ENCODE measurements at places on chromosomes 11 and 22.

DNA sequence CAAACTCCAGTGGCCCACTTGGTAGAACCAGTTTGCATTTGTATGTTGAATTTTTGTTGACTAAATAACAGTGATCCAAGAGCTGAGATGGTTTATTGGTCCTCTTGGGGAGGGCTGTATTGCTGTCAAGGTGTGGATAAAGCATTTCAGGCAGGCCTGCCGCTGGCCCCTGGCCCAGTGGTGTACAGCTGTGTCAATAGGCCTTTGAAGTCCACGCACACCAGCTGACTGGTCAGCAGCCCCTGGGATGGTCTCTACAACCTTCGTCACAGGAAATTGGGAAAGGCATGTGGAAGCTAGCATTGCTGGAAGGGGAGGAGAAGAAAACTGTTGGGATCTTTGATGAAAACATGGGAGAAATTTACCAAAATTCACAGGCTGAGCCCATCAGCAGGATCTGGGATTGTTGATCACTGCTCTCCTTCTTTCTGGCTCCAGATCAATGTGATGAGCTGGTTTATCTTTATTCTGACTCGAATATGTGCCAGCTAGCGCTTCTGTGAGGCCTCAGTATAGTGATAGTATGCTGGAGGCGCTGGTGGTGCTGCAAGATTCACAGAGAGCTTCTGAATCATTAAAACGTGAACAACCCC is 12.5 kb upstream of the E2F8 start:
- no peak for DNase-seq

- no peak for DNase-seq
These were observed 110.9 kb downstream of the NTM start for GRCh38 chr11:131481303-131481702.

DNA sequence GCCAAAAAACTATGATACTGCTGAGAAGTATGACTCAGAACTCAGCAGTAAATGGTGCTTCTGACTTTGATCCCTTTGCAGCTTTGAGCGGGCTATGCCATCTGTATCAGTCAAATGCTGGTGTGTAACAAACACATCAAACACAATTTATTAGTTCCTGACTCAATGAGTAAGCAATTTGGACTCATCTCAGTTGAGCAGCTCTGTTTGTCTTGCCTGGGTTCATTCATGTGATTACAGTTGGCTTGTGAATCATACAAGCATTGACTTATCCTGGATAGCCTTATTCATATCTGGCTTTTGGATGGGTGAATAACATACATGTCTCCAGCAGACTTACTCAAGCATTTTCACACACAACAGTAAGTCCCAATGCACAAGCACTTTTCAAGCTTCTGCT is 858.8 kb downstream of the METTL15 start:
- no peak for DNase-seq

- no peak for DNase-seq
These were observed 5.6 kb downstream of the PLAAT3 start for GRCh38 chr11:63608353-63609345.

GRCh38 chr22:27306771-27307170 is 494.8 kb downstream of the MN1 start:
- no peak for DNase-seq

DNA sequence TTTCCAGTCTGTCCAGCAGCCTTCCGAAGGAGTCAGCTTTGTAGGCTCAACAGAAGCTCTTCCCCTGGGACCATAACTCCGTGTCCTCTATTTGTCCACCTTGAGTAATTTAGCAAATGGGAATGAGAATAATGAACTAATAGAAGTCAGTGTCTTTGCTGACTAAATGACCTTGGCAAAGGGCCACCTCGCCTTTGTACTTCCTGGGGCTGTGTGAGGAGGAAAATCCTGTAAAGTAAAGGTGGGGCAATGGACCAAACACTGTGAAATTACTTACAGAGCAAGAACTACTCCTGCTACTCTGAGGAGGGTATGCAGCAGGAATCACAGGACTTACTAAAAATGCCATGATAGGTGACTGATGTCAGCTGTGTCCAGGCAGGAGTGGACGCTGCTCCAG is 36.2 kb upstream of the CSNK2A3 start:
- no peak for DNase-seq

- DNase-seq = no peak
These were observed 43.2 kb downstream of the LMO1 start for GRCh38 chr11:8220261-8221045.

- DNase-seq = no peak
These were observed 21.1 kb downstream of the MIF start for GRCh38 chr22:23915290-23915689.

DNA sequence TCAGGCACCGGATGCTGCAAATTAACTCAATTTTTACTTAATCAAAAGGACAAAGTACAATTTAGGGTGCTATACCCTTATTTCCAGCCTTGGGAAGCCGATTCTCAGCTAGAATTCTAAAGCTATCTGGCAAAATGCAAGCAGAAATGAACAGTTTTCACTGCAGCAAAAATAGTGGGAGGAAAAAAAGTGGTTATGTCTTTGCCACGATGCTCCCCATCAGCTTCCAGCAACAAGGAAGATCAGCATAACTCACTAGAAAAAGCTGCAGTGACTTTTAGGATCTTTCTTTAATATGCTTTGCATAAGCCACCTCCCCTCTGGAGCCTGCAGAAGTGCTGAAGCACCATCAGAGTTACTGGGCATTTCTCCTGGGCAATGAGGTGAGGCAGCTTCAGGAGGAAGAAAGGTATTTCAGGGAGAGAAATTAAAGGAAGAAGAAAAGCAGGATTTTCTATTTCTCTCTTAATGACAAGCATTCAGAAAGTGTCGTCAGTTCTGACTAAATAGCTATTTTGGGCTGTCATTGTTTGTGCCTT is 702.9 kb downstream of the DLG2 start:
- no peak for DNase-seq

GRCh38 chr11:71381781-71382505 is 66.2 kb downstream of the DHCR7 start:
- no peak for DNase-seq

DNA sequence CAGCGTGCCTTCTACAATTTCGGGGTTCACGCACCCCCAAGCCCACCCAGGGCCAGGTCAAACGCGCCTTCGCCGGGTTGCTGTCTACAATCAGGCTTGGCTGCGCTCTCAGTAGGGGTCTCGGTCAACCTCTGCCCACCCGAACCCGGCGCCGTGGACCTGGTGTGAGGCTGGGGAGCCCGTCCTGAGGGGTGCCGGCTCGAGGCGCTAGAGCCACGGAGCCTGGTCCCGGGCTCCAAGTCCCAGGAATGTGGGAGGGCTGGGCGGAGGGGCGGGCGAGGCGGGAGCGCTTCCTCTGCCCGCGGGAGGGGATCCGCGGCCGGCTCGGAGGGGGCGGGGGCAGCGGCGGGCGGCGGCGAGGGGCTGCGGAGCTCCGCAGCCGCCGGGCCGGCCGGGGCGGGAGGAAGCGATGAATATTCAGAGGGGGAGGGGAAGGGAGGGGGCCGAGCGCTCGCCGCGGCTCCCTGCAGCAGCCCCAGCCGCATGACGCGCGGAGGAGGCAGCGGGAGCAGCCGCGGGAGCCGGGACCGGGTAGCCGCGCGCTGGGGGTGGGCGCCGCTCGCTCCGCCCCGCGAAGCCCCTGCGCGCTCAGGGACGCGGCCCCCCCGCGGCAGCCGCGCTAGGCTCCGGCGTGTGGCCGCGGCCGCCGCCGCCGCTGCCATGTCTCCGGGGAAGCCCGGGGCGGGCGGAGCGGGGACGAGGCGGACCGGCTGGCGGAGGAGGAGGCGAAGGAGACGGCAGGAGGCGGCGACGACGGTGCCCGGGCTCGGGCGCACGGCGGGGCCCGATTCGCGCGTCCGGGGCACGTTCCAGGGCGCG is at the start of gene PTPRJ:
PTPRJ (plus strand) TSS at position 472 of the 819 bp plus-strand sequence. CDS start 354 bp downstream, outside the sequence.
- no peak for DNase-seq

GRCh38 chr22:42331014-42331413 is 60.6 kb upstream of the TCF20 start:
- no peak for DNase-seq

DNA sequence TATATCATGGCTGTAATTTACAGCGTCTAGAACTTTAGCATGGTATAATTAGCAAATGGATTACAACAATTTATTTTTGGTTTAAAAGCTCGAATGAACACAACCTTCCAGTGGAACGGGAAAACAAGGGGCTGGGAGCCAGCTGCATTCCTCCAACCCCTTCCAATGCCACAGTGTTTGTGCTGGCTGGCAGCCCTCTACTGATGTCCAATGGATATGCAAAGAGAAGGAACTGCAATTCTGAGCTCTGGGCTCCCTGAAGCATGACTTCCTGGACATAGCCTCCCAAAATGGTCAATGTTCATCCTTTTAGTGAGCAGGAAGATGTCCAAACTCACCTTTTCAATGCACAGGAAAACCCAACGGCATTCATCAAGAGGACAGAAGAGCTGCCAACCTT is 288.3 kb downstream of the TENM4 start:
- DNase-seq = no peak

DNA sequence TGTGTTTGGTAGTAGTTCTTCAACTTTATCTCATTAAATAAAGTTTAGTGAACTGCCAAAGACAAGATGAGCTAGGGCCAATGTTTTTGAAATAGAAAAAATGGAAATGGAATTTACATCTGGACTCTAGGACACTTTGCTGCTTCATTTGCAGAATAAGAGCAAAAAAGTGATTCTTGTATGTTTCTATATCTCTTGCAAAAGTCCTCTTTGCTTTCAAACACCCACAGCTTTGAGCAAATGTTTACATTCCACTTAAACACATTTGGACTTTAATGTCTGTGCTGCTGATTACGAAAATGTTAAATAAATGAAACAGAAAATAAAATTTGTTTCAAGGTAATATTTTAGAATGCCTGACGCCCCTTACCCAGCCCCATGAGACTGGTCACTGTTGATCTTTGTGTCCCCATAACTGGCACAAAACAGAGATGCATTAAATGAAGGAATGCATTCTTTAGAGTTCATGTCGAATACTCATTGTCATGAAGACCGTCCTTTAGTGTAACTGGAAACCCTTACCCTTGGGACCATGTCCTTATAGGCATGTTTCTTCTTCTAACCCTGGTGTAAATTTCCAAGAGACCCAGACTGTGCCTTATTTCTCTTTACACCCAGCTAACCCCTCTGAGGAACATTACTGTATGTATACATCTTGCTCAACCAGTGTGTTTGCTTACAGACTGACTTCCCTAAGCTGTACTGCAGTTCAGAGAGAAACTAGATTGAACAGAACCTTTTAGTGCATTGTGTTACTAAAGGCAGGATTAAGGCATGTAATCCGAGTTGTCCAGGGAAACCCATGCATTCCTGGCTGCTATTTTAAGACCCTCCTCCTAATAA is 199.7 kb downstream of the NAV2 start:
- no peak for DNase-seq

DNA sequence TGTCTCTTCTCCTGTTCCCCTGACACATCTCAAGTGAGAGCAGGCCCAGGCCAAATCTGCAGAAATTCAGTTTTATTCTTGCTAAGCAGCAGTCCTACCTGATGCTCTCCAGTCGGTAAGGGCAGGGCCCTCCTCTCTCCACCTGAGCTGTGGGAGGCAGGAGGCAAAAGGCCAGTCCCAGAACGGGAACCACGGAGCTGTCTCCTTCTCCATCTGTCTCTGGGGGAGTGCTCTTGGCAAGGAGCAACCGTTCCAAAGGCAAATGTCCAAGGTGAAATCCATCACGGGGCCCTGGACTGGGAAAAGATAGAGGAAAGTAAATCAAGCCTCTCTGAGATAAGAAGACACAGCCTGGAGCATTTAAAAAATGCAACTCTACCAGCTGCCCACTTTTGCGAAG is 65.2 kb upstream of the CDON start:
- no peak for DNase-seq

DNA sequence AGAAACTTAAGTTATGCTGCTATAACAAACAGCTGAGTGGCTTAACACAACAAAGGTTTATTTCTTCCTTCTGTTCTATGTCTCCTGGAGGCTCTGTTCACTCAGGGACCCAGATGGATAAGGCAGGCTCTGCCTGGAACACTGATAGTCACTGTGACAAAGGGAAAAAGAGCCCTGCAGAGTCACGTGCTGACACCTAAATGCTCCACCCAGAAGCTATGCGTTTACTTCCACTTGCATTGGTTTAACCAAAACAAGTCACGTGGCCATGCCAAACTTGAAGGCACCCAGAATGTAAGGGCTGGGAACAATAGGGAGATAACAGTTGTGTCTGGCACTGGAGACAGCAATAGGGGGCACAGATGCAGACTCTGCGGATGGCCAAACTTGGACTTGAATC is 3.4 kb upstream of the MS4A15 start:
- DNase-seq = no peak

DNA sequence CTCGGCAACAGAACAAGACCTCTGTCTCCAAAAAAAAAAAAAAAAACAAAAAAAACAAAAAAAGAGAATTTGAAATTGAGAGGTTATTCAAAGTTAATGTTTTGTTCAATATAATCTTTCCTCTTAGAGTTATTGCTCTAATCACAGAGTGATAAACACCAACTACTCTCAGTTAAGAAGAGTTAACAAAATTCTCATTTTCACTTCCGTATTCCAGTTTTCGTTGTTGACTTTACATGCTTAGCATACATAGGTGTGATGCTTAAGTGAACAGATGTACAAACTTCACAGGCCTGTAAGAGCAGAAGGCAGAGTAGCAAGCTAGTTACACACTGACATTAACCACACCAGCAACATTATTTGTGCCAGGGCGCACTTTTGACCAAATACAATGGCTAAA is 12.3 kb downstream of the EIF4ENIF1 start:
- no peak for DNase-seq

GRCh38 chr11:31823644-31824331 is 12.7 kb upstream of the PAX6 start:
- no peak for DNase-seq

DNA sequence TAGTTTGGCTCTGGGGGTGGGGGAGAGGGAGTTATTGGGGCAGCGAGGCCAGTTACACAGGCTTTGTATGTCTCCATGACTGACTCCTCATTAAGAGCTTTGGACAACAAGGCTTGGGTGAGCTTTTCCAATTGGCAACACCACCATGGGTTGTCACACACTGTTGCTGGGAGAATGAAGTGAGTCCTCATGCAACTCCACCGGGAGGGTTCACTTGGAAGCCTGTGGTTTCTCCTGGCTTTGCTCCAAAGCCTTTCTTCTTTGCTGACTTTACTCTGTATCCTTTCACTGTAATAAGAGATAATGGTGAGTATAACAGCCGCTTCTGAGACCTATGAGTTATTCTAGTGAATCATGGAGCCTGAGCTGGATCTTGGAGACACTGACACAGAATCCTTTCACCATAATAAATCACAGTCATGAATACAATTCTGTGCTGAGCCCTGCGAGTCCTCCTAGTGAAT is 24.9 kb downstream of the EIF3F start:
- DNase-seq = no peak

- DNase-seq = no peak
These were observed 92.3 kb upstream of the ANO1 start for GRCh38 chr11:69985641-69986439.

GRCh38 chr11:46520971-46521745 is 72.7 kb downstream of the AMBRA1 start:
- DNase-seq = no peak

All from bone marrow (tissue), 2 donors.